ENCODE measurements at places on chromosomes 12 and 14. TPM values are rescaled to one million over a fixed set of nuclear protein-coding genes. Genes with fewer than 3 reads are reported as not detected.
A peak's percentile ranks its signal among the peaks of the same experiment; 100 is the strongest.

Gene GPD1
- 0.54 TPM for total RNA-seq

Gene NEUROD4
- not detected for total RNA-seq

Gene TSPAN11
- total RNA-seq = not detected

Gene ORAI1
- total RNA-seq = 43.2 TPM

DNA sequence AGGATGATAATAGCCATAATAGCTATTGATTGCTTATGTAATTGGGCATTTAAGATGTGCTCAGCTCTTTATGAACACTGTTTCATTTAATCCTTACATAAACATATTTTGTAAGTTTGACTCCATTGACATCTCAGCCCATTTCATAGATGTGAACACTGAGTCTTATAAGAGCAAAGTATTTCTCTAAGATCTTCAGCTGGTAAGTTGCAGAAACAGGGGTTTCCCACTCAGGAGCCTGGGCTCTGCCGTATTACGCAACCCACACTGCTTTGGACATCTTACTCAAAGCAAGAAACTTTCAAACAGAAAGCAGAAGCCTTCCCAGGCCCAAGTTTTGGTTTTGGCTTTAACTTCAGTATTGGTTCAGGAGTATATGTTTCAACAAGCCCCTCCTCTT is 705.1 kb downstream of the MED13L start:
- H3K4me3 ChIP-seq = no peak overlapping the region
- H3K36me3 ChIP-seq = no peaks in the 10 kb centered on the region
- H3K4me1 ChIP-seq = no peaks in the 10 kb centered on the region
- no peaks in the 10 kb centered on the region for H3K27me3 ChIP-seq

GRCh38 chr14:80456209-80456608 is 244.9 kb upstream of the DIO2 start:
- DNase-seq = no peak
- no peaks in the 10 kb centered on the region for H3K36me3 ChIP-seq
- no peaks in the 10 kb centered on the region for H3K27me3 ChIP-seq
- no peak overlapping the region for H3K27ac ChIP-seq
- no peaks in the 10 kb centered on the region for H3K4me1 ChIP-seq
- no peak overlapping the region for H3K4me3 ChIP-seq

DNA sequence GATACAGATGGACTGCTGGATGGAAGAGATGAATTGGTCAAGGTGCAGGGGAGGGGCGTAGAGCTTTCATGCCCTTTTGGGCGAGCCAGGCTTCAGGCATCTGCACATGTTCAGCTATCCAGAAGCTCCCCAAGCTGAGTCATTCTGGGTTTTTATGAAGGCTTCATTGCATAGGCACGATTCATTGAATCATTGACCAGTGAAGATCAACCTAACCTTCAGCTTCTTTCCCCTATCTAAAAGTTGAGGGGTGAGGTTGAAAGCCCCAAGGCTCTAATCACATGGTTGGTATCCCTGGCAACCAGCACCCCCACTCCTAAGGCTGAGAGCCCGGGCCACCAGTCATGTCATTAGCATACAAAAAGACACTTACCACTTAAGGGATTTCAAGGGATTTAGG is 36.3 kb downstream of the RPS29 start:
- no peaks in the 10 kb centered on the region for H3K4me1 ChIP-seq
- H3K27ac ChIP-seq = no peak overlapping the region
- no peaks in the 10 kb centered on the region for H3K36me3 ChIP-seq

- no peaks in the 10 kb centered on the region for H3K27me3 ChIP-seq
- no peaks in the 10 kb centered on the region for H3K36me3 ChIP-seq
- no peak overlapping the region for H3K4me3 ChIP-seq
- H3K27ac ChIP-seq = no peak overlapping the region
- no peaks in the 10 kb centered on the region for H3K4me1 ChIP-seq
Observed at GRCh38 chr14:38941488-38941887, 161.5 kb downstream of the SEC23A start.

Gene LMO3
- total RNA-seq = not detected

DNA sequence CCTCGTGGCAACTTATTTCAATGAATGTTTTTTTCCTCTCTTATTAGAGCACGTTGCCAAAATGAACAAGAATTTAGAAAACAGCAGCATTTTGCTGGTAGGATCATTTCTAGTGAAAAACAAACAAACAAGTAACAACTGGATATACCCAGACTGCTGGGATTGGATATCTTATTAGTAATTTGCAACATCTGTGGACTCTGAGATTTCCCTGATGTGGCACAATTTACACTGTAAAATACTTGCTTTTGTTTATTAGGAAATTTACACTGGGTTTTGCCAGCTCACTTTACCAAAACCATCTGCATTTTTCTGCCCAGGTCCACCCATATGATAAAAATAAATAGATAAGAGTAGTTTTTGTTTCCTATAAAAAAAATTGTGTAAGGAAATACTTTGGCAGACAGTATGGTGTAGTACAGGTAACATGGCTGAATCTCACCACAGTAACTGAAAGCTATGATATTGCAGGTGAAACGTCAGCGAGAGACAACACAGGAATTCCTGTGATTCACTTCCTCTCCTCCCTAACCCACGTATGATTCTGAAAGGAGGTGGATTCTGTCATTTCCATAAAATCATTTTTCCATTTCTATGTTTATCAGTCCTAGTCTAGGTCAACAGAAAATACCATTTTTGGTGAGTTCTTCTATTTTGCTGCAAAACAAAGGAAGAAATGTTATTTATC is 176.2 kb upstream of the NOVA1 start:
- H3K36me3 ChIP-seq = no peaks in the 10 kb centered on the region
- H3K27ac ChIP-seq = no peak overlapping the region
- no peak for DNase-seq
- H3K4me1 ChIP-seq = no peaks in the 10 kb centered on the region
- no peaks in the 10 kb centered on the region for H3K27me3 ChIP-seq

Gene LALBA
- not detected for total RNA-seq

- H3K27ac ChIP-seq = peak overlapping the region; percentile 66
- H3K27me3 ChIP-seq = no peaks in the 10 kb centered on the region
- peaks cover 3% of the 10 kb centered on the region for H3K36me3 ChIP-seq
- peaks cover 61% of the 10 kb centered on the region for H3K4me1 ChIP-seq
Observed at GRCh38 chr12:64665514-64665913, 55.2 kb downstream of the RASSF3 start.

Gene FGD6
- total RNA-seq = 7.3 TPM

DNA sequence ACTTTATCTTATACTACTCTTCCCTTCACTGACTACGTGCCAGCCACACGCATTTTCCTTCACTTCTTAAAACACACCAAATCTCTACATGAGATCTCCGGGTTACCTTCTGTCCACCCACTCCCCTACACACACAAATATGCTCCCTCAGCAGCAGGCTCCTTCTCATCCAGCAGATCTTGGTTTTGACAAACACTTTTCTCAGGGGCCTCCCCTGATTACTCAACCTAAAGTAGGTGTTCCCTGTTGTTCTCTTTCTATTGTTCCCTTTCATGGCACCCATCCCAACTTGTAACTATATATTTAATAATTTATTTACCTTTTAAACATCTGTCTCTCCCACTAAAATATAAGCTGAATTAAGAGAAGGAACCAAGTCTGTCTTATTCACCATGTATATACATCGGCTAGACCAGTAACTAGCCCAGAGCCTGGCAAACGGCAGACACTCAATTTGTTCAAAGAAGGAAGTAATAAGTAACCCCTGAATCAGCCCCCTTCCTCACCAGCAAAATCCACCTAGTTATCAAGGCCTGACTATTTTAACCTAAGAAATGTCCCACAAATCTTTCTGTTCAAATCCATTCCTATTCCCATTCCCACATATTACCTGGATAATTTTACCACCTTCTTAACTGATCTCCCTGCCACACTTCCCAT is 2.7 kb downstream of the C2CD5 start:
- no peaks in the 10 kb centered on the region for H3K27me3 ChIP-seq
- H3K27ac ChIP-seq = no peak overlapping the region
- peaks cover 48% of the 10 kb centered on the region for H3K4me1 ChIP-seq
- no peaks in the 10 kb centered on the region for H3K36me3 ChIP-seq
- no peak overlapping the region for H3K4me3 ChIP-seq
- DNase-seq = no peak

DNA sequence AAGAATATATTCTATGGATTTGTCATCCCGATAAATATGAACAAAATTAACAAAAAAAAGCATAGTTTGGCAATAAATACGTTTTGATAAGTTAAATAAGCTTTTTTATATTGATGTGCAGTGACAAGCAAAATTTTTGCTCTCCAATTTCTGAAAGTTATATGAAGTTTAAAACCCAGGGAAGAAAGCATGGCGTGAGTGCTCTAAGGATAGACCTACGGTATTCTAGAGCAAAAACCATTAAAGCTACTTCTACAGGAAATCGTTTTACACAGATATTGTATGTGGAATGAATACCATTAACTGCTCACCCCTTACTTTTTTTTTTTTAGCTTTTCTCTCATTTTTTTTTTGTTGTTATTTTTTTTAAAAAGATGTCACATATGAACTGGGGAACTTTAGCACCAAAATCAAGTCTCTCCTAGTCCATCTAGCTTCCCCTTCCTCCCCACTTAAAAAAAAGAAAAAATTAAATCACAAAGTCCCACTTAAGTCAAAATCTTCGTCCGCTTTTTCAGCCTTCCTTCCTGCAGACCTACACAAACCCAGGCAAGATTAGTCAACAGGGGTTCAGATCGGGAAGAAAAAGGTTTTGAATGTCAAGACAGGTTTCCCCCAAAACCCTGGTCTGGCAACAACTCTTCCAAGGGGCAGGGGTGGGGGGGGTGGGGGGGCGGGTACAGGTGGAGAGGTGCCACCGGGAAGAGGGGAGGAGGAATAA is 4.4 kb downstream of the ZFP36L1 start:
- peak overlapping the region; percentile 54 for H3K4me3 ChIP-seq
- H3K27me3 ChIP-seq = no peaks in the 10 kb centered on the region
- H3K36me3 ChIP-seq = no peaks in the 10 kb centered on the region
- H3K27ac ChIP-seq = peak overlapping the region; percentile 62
- H3K4me1 ChIP-seq = peaks cover 57% of the 10 kb centered on the region

Gene TMTC3
- 10.1 TPM for total RNA-seq

Gene OR4K5
- total RNA-seq = not detected
